ENCODE measurements at places on chromosomes 7 and 10. TPM values are rescaled to one million over a fixed set of nuclear protein-coding genes. Genes with fewer than 3 reads are reported as not detected.

The SLIT1 gene
- total RNA-seq, result under 0.01 TPM

The OR2A42 gene
- total RNA-seq, result not detected

The IFIT1 gene
- total RNA-seq, result 0.77 TPM

The HTR7 gene
- total RNA-seq, result 0.22 TPM

The WNT16 gene
- not detected for total RNA-seq

The NXPH1 gene
- not detected for total RNA-seq

The ASB10 gene
- not detected for total RNA-seq

The ELFN1 gene
- total RNA-seq, result 0.77 TPM

The CALML3 gene
- not detected for total RNA-seq

The DGKB gene
- not detected for total RNA-seq

The AOC1 gene
- not detected for total RNA-seq

The CUTC gene
- 26.7 TPM for total RNA-seq

The SSC4D gene
- 0.09 TPM for total RNA-seq

The ZNF467 gene
- total RNA-seq, result 6.1 TPM
